ENCODE measurements at places on chromosomes 4 and X.
A peak's percentile ranks its signal among the peaks of the same experiment; 100 is the strongest.

- no peak for DNase-seq
These were observed 11.7 kb upstream of the CXCL2 start for GRCh38 chr4:74110670-74111069.

DNA sequence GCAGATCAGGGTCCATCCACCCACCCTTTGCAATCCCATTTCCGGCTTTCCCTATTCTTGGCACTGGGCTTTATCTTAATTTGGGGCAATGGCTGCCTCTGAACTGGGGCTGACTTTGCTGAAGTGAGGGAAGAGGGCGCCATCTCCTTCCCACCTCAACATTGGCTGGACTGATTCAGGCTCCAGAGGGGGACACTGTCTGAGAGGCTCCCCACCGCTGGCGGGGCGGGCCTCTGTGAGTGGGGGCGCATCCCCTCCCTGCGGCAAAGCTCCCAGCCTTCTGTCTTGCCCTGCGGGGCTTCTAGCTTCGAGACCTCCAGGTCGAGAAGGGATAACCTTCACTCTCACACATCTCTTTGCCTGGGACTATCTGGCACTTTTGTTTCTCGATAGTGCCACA is 85.8 kb downstream of the PHKA2 start:
- no peak for DNase-seq

GRCh38 chr4:182194091-182194824 is 48.9 kb upstream of the TENM3 start:
- DNase-seq, result no peak

GRCh38 chrX:22093550-22093949 is 61.4 kb downstream of the PHEX start:
- DNase-seq, result no peak

- no peak for DNase-seq
These were observed 9.5 kb downstream of the RBPJ start for GRCh38 chr4:26330186-26330787.

DNA sequence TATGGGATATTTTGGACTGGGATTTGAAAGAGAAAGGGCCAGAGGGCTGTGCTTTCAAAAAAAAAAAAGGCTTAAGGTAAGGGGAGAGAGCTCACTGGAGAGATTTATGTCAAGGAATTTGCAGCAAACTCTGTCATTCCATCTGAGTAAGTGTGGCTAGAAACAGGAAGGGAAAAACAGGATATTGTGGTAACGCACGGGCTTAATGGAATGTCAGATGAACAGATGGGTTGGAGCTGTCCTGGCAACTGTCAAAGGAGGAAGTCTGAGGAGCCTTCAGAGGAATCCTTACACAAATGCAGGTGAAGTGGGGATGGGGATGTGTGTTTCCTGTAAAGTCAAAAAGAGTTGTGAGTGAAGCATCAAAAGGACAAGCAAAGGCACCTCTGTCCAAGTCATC is 15.1 kb upstream of the NKX3-2 start:
- DNase-seq, result peak; percentile 49

- DNase-seq, result no peak
These were observed 2585.3 kb downstream of the ARAP2 start for GRCh38 chr4:33658971-33659370.

GRCh38 chr4:114479595-114479994 is 119.0 kb upstream of the UGT8 start:
- no peak for DNase-seq

DNA sequence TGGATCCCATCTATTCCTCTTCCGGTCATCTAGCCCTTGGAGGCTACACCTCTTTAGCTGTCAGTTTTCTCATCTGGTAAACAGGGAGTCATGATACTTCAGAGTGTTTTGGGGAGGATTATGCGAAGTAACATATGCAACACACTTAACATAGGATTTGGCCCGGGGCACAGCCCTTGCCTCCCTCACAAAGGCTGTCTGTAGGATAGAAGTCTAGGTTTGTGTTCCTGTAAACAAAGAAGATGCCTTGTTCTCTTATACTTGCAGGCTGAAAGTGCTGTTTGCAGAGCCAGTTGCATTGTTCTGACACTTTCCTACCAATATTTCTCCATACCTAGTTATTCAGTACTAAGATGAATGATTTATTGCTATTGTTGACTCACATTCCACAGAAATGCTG is 2.2 kb upstream of the APELA start:
- no peak for DNase-seq

- no peak for DNase-seq
These were observed 250.4 kb downstream of the PRDM5 start for GRCh38 chr4:120672076-120672475.

DNA sequence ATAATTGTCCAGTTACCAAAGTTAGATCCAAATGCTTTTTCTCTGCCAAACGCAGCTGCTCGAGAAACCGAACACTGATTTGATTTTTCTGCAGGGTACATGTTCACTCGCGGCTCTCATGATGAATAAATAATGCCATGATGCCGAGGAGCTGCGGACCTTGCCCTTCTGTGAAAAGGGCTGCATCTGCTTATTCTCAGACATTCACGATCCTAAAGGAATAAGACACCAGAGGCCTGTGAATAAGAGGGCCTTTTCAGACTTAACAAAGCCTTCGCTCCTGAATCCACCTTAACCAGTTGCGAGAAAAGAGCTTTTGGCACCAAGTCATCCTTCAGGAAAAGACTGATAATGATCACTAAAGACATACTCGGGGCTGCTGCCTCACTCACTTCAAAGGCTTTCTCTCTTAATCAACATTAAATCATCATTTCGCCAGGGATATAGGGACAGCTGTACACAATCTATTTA is 147.5 kb downstream of the FBXO8 start:
- DNase-seq, result no peak

DNA sequence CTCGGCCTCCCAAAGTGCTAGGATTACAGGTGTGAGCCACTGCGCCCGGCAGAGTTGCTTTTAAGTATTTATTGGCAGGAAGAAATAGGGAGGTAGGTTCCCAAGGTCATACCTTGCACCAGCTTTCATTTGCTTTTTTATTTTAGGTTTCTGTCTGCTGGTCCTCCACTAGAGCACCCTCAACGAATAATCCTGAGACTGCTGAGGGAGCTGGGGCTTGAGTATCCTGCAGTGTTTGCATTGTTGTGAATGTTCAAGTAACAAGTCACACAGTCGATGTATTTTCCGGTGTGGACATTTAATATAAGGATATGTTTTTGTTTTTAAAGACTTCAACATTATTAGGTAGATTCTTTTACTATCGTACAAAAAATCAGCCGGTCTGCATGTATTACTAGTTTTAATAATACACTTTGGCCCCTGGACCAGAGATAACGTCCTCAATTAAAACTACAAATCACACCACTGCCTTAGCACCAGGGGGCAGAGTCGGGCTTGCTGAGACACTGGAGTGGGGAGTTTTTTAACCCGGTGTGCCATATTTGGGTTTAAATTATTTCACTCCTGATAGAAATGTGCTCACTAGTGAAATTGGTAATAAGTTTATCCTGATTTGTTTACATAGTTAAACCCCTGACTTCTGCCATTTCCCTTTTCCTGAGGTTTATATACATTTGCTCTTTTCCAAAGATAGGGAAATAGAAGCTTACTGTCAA is 11.6 kb downstream of the SMIM20 start:
- no peak for DNase-seq

DNA sequence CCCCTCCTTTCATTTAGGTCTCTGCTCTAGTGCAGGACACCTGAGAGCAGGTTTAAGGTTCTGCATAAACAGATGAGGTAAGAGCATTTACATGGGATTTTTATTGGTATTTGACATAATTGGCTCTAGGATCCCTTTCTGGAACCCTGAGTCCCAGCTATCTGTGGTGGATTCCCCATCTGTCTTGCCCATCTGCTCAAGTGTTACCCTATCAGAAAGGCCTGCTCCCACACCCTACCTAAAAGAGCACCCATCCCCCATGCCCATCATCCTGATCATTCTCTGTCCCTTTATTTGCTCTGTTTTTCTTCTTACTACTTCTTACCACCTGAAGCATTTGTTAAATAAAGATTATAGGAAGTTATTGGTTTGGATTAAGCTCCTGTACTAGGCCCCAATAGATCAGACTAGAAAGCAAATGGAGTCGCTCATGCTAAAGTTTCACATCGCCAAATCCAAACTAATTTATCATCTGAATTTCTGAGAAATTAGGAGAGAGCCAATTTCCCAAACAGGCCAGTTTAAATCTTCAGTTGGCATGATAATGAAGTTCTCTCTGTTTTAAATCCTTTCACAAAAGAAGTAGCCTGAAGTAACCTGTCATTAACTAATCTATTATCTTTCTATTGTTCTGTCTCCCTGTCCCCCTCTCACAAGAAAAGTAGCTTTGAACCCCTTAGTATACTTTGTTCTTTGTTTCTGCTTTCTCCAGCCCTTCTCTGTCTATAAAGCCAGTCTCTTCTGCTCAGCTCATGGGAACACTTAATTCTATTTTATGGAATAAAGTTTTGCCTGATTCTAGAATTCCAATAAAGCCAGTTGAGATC is 178.6 kb downstream of the ZNF674 start:
- DNase-seq, result no peak

DNA sequence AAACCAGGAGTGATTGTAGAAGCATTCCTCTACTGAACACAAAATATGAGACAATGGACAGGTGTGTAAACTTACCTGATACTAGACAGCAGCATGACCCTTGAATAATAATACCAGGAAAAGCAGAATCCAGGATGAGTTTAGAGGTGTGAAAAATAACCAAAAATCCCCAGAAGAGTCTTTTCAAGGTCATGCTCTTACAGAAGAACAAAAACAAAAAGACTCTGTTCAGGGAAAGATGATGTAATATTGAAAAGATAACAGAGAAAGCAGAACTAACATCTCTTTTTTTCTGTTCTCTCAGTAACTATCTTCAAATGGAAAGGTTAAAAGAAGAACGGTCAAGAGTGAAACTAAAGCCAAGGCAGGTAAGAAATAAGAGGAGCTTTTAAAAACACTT is 14.0 kb upstream of the ARHGAP10 start:
- DNase-seq, result no peak

DNA sequence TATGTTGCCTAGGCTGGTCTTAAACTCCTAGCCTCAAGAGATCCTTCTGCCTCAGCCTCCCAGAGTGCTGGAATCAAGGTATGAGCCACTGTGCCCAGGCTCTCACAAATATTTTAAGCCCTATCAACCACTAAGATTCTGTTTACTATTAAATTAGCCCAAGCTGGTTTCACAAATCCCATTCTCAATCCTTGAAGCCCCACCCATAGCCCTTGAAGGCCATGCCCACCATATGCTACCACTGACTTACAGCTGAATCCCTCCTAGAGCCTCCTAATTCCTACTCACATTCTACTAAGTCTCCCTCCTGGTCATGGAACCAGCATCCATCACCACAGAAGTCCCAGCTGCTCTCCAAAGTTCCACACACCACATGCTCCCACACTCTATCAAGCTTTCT is 9.7 kb downstream of the GRIPAP1 start:
- DNase-seq, result no peak

DNA sequence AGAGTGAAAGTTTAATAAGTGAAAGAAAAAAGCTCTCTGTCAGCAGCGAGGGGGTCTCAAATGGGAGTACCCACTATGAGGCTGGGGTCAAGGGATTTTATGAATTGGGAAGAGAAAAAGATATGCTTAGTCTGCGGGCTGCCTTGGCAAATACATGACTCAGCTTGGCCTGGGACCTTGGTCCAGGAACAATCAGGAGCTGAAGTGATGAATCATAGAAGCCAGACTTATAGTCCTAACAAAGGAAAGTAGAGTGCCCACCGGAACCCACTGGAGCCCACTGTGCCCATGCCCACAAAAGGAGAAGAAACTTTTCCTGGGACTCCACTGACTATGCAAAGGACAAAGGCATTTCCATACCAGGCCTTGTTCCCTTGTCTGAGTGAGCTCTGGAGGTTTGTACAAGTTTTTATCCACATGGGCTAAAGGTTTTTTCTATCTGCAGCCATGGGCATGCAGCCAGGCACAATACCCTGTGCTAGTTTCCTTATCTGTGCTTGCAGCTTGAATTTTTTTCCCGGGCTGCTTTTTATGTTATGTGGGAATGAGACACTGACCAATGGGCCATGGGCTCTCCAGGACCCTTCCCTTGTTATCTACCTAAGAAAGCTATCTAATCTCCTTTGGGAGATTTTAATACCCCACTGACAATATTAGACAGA is 201.7 kb downstream of the FAM133A start:
- DNase-seq, result no peak

GRCh38 chr4:84530454-84530853 is 31.4 kb upstream of the NKX6-1 start:
- no peak for DNase-seq

GRCh38 chr4:126992910-126993309 is 639.8 kb upstream of the INTU start:
- no peak for DNase-seq

GRCh38 chr4:119068529-119068962 is 67.1 kb upstream of the MYOZ2 start:
- DNase-seq, result no peak

DNA sequence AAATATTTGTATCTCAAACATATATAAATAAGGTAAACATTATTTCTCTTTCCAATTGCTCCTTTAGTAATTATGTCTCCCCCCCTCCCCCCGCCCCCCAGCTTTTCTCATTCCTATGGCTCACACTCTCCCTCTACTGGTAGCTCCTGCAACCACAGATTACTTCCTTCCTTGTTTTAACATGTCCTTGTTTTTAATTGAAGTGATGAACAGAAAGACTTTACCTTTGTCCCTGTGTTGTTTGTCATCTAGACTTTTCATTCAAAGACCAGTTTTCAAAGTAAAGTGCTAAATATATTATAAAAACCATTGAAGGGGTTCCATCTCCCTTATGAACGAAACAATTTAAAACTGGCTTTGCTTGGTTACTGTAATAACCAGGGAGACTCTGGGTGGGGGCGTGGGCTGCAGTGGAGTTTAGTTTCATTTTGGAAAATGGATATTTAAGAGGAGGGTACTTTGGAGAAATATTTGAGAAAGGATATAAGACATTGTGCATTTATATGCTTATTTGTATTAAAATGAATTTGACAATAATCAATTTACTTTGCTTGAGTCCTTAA is 352.9 kb downstream of the RAPGEF2 start:
- DNase-seq, result peak; percentile 31

GRCh38 chrX:62931625-62932024 is 419.5 kb downstream of the SPIN4 start:
- no peak for DNase-seq

DNA sequence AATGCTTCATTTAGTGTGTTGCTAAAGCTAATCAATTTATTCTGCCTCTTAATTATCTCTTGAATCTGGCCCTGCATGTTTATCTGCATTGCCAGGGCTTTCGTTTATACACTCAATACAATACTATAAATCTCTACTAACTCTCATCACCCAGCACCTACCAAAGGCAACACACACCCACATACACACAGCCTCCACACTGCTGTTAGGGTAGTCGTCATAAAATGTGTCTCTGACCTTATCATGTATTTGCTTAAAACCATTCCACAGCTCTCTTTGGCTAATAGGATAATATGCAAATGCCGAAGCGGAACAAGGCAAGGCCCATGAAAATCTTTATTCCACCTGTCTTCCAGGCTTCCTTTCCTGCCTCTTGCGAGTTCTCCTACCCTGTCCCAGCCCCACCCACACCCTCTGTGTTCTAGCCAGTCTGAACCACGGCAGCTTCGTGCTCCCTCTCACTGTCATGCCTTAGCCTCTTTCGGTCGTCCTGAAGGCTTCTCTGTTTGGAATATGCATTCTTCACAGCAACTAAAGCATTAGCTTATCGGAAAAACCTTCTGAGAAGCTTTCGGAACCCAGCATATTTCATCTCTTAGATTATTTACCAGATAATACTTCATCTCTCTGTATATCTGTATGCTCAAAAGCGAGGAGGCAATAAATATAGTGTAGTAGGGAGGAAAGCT is 333.5 kb downstream of the TENM3 start:
- no peak for DNase-seq

- DNase-seq, result no peak
These were observed 119.1 kb upstream of the OTUD4 start for GRCh38 chr4:145299380-145300076.

GRCh38 chrX:16100673-16101072 is 22.7 kb upstream of the GRPR start:
- DNase-seq, result no peak

GRCh38 chr4:176587920-176588319 is 204.8 kb downstream of the VEGFC start:
- no peak for DNase-seq

Data from HS-27A (cell line).